Activated naive CD8-positive, alpha-beta T cell treated with anti-CD3 and anti-CD28 coated beads, Interleukin-2, amount 50 U/mL, for 24 hours (primary cell): ENCODE measurements at places on chromosomes 11 and 22.

GRCh38 chr11:68710409-68710808 is 26.1 kb downstream of the GAL start:
- DNase-seq = no peak

- DNase-seq = no peak
These were observed 15.0 kb downstream of the PRDM11 start for GRCh38 chr11:45161252-45162063.

DNA sequence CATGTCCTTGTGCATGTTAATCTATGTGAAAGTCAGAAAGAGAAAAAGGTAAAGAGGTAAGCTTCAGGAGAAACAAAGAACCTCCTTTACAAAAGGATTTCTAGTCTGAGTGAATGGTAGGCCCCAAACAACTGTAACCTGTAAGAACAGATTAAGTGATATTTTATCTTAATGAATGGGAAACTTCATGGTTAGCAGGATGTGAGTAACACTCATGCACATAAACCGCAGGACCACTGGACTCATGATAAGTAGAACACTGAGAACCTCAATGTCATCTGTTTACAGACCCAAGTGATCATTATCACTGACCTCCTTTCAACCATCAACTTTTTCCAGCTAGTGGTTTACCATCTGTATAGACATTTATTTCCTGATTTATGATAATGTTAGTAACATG is 19.9 kb downstream of the OR8G5 start:
- DNase-seq = no peak

DNA sequence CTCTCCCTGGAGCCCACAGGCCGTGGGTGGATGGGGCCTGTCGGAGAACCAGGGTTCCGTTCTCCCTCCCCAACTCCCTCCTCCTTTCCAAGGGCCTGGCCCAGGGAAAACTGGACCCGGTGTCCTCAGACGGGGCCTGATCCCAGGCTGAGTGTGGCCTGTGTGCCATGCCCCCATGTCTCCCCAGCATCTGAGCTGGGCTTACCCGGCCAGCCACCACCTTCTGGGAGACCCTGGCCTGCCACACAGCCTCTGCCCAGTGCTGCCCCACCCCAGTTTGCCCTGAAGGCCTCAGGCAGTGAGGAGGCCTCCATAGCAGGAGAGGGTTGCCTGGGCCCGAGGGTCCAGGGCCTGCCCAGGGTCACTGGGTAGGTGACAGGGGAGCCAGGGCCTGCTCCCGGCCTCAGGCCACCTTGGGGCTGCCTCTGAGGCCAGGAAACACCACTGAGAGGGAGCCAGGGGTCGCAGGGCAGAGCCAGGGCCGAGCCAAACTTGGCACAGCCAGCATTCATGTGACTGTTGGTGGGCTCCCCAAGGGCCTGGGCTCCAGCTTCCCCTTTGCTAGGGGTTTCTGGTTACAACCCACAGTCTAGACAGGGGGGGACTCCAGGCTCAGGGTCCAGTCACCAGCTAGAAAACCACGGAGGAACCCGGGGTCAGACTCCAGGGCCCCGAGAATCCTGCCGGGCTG is 590 bp upstream of the IFITM10 start:
- no peak for DNase-seq

DNA sequence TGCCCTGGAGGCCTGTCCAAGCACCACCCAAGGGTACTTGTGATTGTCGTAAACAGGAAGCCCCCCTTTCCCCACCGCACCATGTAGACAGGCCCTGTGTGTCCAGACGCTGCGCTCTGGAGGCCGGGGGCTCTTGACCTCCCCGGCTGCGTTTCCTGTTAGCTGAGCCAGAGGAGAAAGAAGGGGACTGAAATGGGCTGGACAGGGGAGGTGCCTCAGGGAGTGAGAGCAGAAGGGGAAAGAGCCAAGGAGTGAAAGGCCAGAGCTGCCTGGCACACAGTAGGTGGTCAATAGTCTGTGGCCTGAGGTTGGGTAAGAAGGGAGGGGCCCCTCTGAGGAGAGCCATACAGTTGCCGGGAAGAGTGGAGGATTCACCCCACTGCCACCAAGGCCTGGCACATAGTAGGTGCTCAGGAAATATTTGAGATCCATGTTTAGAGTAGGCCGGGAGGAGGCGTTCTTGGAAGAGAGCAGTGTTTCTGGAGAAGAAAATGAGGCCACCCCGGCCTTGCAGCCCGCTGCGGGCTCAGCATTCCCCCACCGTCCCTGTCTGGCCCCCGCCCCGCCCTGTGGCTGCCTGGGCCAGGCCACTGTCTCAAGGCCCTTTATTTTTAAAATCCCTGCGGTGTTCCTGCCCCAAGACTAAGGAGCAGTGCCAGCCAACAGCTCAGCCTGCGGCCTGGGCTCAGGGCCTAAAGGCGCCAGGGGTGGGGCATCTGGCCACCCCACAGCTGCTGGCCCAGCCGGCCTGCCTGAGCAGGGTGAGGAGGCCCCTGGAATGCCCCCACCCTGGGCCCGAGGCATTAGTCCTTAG is 13.6 kb upstream of the CDC42EP1 start:
- DNase-seq = no peak

GRCh38 chr11:34480314-34480713 is 33.3 kb downstream of the ELF5 start:
- DNase-seq = no peak

GRCh38 chr11:36996795-36997194 is 398.8 kb upstream of the RAG2 start:
- no peak for DNase-seq
